Stimulated activated CD4-positive, alpha-beta T cell treated with anti-CD3 and anti-CD28 coated beads, Interleukin-15, amount 100 ng/mL, for 1 hour (primary cell): ENCODE measurements at places on chromosomes 1 and 21.

- no peak for DNase-seq
Observed at GRCh38 chr1:34865573-34865972, 6.0 kb upstream of the SMIM12 start.

DNA sequence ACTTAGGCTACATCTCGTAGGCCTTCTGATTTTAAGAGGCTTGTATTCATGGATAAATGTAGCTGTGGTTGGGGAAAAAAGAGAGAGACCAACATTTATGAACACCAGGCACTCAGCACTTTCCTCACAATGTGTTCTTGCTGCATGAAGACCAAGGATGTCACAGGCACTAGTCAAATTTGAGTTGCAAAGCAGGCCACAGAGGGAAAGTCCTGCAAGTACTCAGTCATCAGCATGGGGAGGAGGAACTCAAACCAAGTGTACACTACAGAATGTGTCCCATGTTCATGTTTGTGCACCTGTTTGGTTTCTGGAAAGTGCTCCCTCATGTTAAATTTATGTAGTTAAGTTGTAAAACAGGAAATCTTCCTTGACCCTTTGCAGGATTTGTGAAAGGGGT lies 8.7 kb upstream of the MAP3K7CL start:
- no peak for DNase-seq

DNA sequence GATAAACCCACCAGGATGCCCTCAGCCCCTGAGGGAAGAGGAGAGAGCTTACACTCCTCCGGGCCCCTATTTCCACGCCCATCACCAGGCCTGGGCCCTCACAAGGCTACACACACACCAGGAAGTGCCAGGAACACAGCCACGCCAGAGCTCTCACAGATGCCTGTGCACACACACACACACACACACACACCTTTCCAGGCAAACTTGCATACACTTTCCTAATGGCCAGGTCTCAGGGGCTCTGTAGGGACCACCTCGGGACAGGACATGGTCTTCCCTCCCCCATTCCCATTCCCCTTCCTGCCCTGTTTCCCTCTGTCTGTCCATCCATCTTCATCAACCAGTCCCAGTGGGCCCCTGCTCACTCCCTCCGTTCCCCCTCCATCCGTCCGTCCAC lies 9.7 kb upstream of the EPHA2 start:
- DNase-seq = no peak

DNA sequence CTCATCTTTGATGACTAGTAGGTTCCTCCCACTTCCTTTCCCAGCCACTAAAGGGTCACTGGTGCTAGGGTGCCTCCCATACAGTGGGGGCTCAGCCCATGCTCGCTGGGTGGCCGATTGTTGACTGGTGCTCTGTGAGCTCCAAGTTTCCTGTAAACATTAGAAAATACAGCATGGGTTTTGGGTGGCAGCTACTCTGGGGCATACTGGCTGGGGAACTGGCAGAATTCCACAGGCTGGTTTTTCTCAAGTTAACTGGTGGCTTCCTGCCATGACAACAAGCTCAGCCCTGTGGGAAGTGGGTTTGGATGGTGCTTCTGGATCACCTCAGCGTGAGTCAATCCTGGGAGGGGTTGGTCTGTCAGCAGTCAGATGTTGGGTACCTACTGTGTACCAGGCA lies 28.7 kb upstream of the CRNN start:
- no peak for DNase-seq

- no peak for DNase-seq
Observed at GRCh38 chr1:200704986-200705500, 33.6 kb upstream of the CAMSAP2 start.

- no peak for DNase-seq
Observed at GRCh38 chr1:215900684-215901083, 333.6 kb downstream of the KCTD3 start.

- DNase-seq = no peak
Observed at GRCh38 chr1:30599721-30600120, 123.7 kb downstream of the MATN1 start.

- DNase-seq = no peak
Observed at GRCh38 chr1:31902510-31902860, 35.7 kb downstream of the PTP4A2 start.

DNA sequence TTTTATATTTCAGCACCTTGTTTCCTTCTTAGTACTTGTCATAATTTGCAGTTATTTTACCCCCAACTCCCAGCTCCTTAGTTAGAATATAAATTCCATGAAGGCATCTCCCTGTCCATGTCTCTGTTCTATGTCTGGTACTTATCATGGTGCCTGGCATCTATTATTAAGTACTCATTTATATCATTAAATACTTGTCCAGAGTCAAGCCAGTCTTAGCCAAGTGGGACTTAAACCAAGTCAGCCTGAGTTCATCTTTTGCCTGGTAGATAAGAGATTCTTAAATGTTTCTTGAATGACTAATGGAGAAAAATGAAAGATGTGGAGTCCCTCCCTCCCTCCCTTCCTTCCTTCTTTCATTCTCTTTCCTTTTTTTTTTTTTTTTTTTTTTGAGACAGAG lies 9.4 kb downstream of the SLC25A44 start:
- DNase-seq = no peak

DNA sequence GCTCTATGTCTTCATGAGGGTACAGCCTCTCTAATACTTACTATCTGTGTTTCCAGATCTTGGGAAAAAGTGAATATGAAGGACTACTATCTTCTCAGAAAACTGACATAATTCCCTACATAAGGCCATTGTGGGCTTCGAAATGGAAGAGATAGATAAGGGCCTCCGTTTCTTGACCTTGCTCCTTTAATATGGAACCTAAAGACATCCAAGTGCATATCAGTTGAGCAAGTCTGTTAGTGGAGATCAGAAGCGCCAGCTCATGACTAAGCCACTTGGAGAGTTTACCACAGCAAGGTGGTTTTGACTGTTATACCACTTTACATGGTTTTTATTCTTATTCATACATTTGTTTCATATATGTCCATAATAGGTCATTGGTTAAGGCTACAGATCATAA lies 35.3 kb upstream of the FCER1A start:
- no peak for DNase-seq

DNA sequence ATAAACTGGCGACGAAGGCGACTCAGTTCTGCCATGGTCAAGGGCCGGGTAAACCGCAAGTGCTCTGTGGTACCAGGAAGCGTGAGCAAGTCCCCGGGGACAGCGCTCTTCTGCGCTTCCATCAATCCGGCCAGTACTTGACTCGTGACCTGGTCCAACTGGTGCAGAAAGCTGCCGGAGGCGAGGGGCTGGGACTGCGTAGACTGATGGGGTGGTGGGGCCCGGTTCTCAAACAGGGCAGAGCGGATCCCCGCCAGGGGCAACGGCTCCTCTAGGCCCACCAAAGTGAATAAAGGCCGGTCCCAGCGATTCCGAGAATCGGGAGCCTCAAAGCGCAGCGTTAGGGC lies 852 bp downstream of the KTI12 start:
- DNase-seq = no peak

DNA sequence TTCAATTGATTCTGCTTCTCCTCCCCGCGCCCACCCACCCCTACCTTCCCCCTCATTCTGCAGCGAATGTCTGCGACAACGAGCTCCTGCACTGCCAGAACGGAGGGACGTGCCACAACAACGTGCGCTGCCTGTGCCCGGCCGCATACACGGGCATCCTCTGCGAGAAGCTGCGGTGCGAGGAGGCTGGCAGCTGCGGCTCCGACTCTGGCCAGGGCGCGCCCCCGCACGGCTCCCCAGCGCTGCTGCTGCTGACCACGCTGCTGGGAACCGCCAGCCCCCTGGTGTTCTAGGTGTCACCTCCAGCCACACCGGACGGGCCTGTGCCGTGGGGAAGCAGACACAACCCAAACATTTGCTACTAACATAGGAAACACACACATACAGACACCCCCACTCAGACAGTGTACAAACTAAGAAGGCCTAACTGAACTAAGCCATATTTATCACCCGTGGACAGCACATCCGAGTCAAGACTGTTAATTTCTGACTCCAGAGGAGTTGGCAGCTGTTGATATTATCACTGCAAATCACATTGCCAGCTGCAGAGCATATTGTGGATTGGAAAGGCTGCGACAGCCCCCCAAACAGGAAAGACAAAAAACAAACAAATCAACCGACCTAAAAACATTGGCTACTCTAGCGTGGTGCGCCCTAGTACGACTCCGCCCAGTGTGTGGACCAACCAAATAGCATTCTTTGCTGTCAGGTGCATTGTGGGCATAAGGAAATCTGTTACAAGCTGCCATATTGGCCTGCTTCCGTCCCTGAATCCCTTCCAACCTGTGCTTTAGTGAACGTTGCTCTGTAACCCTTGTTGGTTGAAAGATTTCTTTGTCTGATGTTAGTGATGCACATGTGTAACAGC lies 339.9 kb downstream of the NTNG1 start:
- DNase-seq = no peak

- DNase-seq = no peak
Observed at GRCh38 chr21:23853796-23854379, 1753.4 kb downstream of the MRPL39 start.

DNA sequence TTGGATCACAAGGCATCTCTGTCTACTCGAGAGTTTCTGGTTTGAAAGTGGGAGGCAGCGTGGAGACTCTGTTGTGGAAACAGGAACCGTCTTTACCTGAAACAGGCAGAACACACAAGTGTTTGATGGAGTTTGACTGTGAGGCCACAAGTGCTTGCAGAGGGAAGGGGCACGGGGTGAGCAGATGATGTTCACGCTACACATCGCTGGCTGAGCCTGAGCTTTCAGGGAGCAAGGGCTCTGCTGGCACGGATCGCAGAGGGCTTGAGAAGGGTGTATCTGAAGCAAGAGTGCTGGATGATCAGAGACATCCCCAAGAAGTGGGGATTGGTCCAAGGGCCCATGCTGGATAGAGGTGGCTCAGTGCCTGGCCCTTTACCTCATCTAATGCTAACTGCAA lies 59.3 kb downstream of the IGSF21 start:
- no peak for DNase-seq

DNA sequence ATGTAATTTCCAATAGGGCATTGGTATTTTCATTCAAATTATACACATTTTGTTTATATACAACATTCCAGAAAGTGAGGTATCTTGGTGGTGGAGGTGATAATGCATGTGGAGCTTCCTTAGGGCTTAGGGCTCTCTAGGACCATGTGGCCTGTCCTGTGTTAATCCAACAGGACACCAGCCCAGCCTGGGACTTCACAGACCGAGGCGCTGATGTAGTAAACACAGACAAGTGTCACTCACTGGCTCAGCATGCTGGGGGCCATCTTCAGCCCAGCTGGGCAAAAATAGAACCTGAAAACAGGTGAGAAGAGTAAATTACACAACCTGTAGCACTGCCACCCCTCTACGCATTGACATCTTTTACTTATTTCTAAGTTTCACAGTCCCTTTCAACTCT lies 66.7 kb downstream of the MAB21L3 start:
- no peak for DNase-seq

DNA sequence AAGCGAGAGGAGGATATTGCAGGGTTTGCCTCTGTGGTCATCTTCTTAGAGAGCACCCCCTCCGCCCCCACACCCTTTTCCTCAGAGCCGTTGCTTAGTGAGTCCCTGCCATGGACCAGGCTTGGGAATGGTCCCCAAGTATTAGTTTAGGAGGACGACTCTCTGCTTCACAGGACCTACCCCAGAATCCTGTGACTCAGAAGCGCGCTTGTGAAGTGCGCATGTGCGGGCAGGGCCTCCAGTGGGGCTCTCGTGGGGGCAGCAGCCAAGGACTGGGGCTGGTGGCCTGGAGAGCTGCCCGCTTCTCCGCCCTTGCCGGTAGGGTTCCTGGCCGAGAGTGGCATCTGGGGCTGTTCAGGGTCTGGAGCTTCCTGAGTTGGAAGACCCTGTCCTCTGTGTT lies 37.3 kb upstream of the HMGN1 start:
- no peak for DNase-seq
